Stimulated activated CD4-positive, alpha-beta T cell treated with anti-CD3 and anti-CD28 coated beads, Interleukin-4, amount 100 ng/mL, for 4 hours (primary cell): ENCODE measurements at places on chromosomes 1 and 21.

GRCh38 chr1:92862605-92863004 is 30.8 kb downstream of the RPL5 start:
- DNase-seq, result no peak

DNA sequence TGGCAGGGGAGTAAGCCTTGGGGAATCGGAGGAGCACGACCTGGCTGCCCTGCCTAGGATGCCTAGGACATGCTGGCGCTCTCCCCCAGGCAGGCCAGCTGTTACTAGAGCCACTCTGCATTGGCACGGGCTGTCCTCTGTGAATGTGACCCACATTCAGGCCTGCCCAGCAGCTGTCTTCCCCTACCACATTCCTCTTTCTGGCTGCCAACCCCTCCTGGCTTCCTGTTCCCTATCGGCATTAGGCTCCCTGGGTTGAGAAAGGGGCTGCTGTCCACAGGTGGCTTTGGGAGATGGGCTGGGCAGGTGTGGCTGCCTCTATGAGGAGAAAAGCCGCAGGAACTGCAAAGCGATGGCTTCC is 2.3 kb upstream of the NFASC start:
- no peak for DNase-seq

- DNase-seq, result no peak
Measured at GRCh38 chr1:103109311-103109920, 1.1 kb upstream of the COL11A1 start.

DNA sequence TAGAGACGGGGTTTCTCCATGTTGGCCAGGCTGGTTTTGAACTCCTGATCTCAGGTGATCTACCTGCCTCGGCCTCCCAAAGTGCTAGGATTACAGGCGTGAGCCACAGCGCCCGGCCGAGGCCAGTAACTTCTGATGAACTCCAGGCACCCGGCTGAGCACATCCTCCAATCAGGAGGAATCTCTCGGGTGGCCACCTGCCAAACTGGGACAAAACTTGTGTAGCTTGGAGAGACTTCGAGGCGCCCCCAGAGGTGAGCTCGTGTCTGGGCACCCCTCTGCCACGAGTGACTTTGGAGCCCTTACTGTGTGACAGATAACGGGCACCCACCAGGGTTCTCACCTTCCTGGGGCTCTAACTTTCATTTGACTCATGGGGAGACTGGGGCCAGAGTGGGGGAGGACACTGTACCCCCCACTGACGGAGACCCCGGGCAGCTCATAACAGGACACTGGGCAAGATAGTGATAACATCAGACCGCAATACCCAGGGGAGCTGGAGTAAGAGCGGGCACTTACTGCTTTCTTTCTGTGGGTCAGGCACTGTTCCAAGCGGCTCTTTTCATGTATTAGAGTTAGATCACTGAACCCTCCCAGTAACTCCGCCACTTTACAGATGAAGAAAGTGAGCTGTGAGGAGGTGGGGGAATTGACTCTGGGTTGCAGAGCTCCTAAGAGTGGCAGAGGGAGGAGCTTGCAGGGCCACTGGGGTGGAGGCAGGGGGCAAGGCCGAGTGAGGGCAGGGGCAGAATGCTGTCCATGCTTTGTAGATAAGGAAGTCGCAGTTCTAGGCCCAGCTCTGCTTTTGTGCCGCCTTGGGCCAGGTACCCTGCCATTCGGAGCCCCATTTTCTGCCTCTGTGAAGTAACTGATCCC is 1.9 kb upstream of the PADI2 start:
- no peak for DNase-seq

DNA sequence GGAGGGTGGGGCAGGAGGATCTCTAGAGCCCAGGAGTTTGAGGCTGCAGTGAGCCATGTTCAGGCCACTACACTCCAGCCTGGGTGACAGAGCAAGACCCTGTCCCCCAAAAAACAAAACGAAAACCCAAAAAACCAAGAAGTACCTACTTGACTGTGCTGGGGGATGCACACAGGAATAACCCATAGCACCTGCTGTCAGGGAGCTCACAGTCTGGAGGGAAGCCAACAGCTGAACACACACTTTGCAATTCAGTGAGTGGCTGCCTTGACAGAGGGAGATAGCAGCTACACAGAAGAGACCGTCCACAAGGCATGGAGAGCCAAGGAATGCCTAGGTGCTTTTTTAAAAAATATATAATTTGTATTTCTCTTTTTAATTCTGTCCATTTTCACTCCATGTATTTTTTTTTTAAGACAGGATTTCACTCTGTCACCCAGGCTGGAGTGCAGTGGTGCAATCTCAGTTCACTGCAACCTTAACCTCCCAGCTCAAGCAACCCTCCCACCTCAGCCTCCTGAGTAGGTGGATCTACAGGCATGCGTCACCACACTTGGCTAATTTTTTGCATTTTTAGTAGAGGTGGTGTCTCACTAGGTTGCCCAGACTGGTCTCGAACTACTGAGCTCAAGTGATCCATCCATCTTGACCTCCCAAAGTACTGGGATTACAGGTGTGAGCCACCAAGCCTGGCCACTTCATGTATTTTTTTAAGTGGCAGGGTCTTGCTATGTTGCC is 68.7 kb downstream of the NID1 start:
- DNase-seq, result no peak

- DNase-seq, result no peak
Measured at GRCh38 chr1:247656221-247656875, 23.2 kb downstream of the OR13G1 start.

- DNase-seq, result no peak
Measured at GRCh38 chr1:40898431-40898901, 36.3 kb upstream of the CITED4 start.

DNA sequence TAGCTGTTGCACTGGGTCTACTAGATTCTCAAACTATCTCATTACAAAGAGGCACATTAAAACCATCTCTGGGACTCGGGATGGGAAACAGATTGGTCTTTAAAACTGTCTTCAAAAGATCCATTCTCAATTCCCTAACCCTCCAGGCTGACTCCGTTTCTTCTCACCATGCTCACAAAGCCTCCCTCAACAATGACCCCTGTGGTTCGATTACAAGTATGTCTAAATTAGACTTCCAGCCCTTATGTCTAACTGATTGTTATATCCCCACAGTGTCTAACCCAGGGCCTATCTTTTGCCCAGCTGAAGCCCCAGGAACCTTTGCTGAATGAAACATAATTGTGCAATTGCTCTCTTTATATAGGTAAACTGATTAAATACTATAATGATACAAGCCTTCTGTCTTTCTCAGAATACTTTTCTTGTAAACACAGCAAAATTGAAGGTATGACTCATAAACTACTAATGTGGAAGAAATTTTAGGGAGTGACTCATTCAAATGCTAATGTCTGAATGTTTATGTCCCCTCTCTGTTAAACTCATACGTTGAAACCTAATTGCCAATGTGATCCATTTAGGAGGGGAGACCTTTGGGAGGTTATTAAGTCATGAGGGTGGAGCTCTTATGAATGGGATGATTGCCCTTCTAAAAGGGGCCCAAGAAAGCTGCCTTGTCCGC is 65.6 kb upstream of the DAB1 start:
- DNase-seq, result no peak

GRCh38 chr1:40648200-40648599 is 17.3 kb downstream of the RIMS3 start:
- DNase-seq, result no peak

- DNase-seq, result no peak
Measured at GRCh38 chr1:157948312-157949073, 45.0 kb upstream of the KIRREL1 start.

GRCh38 chr1:6245869-6246496 is 2.0 kb downstream of the HES3 start:
- no peak for DNase-seq

DNA sequence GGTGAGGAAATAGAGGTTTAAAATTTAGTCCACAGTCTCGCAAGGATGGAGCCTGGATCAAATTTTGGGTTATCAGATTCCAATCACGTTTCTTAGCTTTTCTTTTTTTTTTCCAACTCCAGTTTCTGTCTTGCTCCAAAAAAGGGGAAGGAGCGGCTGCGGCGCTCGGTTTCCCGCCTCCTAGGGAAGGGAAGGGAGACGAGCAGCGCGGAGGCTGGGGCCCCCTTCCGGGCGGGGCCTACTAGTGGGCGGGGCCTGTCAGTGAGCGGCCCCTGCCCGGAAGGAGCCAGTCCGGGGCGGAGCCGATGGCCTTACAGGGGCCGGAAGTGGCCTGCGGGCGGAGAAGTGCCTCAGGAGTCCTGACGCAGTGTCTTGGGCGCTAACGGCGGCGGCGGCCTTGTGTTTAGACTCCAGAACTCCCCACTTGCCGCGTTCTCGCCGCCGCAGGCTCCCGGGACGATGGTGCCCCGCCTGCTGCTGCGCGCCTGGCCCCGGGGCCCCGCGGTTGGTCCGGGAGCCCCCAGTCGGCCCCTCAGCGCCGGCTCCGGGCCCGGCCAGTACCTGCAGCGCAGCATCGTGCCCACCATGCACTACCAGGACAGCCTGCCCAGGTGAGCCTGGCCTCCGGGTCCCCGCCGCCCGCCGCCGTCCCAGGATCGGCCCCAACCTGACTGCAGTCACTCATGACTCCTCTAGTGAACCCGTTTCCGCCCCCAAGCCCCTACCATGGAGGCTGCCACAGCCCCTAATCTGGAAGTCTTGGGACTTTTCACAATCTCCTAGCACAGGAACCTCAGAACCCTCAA is at the start of gene CPT2:
TSS of gene CPT2 (plus strand) at position 340 of the 806 bp plus-strand sequence. CDS start at position 460, 120 bp downstream.
- peak; percentile 90 for DNase-seq

DNA sequence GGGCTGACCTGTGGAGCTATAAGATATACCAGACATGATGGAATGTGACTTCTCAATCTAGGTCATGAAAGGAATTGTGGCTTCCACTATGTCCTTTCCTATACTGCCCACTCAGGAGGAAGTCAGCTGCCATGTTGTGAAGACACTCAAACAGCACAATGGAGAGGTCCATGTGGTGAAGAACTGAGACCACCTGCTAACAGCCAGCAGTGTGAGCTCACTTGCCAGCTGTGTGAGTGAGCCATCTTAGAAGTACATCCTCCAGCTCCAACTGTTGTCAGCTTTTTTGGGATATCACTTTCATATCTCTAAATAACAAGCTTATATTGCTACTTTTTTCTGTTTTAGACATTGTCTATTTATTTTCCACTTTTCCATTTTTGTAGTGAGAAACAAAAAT is 29.7 kb downstream of the OLFML3 start:
- DNase-seq, result no peak

DNA sequence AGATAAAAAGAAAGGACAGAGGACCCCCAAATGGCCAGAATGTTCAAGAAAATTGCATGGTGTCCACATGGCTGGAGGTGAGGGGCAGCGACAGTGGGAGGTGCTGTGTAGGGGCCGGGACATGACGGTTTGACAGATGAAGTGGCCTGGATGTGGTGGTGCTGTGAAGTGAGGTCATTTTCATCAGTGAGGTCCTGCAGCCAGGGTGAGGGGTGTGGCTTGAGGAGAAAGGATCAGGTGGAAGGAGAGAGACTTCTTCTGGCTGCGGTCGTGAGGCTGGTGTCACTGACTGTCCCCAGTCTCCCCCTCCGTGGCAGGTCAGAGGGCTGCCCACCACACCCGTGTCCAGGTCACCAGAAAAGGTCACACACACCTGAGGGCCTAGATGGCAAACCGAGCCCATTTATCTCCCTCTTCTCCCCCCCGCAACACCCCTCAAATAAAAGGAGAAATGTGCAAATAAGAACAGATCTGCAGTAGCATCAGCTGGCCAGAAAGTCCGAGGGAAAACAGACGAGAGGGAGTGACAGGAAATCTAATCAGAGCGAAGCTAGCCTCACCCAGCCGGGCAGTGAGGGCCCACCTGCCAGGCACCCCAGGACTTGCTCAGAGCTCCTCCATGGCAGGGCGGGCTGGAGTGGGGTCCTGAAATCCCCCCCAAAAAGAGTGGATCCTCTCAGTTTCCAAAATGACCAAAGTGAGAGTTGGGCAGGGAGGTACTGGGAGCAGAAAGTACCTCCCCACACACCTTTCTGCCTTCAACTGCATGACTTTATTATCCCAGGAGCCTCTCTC is 148.5 kb upstream of the EDN2 start:
- no peak for DNase-seq

GRCh38 chr1:16905868-16906702 is 10.3 kb downstream of the RNU1-2 start:
- DNase-seq, result no peak

DNA sequence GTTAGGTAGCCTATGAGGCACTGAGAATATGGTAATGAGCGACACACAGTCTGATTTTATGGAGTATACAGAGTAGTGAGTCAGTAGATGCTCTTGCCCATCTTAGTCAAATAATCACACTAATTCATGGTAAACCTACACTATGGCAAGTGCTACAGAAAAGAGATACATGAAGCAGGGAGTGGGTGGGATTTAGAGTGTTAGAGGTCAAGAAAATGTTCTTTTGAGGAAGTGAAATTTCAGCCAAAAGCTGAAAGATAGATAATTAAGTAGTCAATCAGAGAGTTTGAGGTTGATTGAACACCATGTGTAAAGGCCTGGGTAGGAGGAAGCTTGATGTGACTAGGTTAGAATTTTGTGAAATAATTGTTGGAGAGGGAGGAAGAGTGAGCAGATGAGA is 14.7 kb downstream of the MDM4 start:
- DNase-seq, result no peak

GRCh38 chr21:19999369-20000272 is 998.6 kb upstream of the NCAM2 start:
- no peak for DNase-seq

DNA sequence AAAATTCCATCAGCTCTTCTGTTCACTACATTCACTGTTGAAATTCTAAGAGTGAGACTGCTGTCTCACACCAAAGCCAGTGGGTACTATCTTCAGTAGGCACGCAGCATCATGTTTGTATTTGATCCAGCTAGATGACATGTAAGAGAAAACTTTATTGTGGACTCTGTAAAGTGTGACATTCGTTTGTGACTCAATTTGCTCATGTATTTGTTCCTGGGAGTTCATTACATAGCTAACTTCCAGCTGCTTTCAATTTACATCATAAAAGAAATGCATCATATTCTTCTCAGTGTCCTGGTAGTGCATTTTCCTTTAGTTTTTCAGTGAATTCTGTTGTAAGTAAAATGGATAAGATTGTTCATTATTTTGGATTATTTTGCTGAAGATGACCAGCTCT is 31.4 kb downstream of the CTH start:
- no peak for DNase-seq

DNA sequence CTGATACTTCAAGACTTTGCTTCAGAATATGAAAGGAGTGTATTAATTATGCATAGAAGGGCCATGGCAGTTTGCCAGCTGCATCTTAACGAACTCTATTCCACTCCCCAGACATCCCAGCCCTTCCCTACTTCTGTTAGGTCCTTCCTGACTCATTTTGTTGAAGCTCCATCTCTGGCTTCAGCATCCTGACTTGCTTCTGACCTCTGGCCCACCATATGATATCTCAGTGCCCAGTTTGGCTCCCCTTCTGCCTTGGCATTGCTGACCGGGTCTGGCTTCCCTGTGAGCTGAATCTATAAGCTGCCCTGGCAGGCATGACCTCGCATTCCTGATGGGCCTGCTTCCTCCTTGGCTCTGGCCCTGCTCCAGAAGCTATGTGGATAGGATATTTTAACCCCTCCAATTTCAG is 27.6 kb upstream of the ARHGAP29 start:
- no peak for DNase-seq

GRCh38 chr1:178486100-178487069 is 10.4 kb downstream of the CLEC20A start:
- no peak for DNase-seq

- DNase-seq, result no peak
Measured at GRCh38 chr1:53604291-53604919, 134.6 kb downstream of the GLIS1 start.

- no peak for DNase-seq
Measured at GRCh38 chr1:234955107-234955731, 173.4 kb downstream of the TOMM20 start.
